NCI-H446 treated with DMSO at 0.1 percent for 48 hours (cell line): ENCODE measurements at places on chromosomes 4 and X.

GRCh38 chrX:118839334-118839958, 15.8 kb downstream of the ZCCHC12 start:
- DNase-seq: no peak

DNA sequence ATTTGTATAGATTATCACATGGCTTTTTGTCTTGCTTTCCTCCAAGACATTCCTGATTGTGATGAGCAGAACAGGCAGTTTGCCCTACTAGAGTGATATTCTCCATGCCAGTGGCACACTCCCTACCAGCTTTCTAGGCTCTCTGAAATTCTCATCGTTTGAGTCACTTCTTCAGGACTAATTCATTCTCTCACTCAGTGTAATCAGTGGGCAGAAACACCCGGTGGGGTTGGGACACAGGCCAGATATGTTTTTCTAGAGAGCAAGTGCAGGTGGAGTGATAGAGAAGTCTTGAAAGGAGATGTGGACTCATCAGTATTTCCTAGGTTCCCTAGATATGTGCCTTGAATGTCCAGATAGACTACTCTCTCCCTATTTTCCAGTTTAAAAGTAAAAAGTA, 13.1 kb downstream of the RAB33A start:
- DNase-seq: no peak

- no peak for DNase-seq
Observed at GRCh38 chr4:127997534-127998388, 32.6 kb downstream of the ABHD18 start.

DNA sequence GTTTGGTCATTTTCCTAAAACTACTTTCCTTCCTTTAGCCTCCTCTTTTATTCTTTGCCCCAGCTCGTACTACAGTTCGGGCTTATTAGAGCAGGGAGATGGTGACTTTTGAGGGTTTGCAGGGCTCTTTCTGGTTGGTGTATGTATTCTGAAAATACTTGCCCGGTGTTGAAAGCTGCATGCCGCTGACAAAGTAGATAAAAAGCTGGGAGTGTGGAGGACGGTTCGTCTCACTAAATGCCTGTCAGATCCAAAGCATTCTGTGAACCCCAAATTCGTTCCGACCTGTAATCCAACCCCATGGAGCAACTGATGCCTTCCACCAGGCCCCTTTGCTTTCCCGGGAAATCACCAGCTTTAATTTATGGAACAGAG, 19.2 kb downstream of the TRIM2 start:
- DNase-seq: no peak

DNA sequence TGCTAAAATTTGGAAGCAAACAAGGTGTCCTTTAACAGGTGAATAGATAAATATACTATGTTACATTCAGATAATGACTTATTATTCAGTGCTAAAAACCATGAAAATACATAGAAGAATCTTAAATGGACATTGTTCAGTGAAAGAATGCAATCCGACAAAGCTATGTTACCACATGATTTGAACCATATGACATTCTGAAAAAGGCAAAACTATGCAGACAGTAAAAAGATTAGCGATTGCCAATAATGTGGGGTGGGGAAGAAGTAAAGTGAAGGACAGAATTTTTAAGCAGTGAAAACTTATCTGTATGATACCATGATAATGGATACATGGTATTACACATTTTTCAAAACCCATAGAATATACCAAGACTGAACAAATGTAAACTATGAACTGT, 926.9 kb downstream of the FAT4 start:
- no peak for DNase-seq

GRCh38 chr4:114225436-114225835, 246.0 kb upstream of the ARSJ start:
- DNase-seq: no peak

DNA sequence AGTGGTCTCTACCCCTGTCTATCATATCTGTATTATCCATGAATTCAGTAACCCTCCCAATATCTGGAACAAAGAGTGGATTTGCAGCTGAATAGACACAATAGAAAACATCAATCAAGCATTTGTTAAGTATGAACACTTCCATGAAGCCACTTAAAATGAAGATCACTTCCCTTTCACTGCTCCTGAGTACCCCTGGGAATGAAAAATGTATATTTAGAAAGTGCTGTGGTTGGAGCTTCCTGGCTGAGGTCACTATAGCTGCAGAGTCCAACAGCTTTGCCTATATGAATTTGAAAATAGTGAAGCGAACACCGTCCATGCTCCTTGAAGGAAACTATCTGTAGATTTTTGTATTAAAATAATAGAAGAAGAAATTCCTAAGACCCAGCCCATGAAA, 227.0 kb downstream of the DTHD1 start:
- no peak for DNase-seq

DNA sequence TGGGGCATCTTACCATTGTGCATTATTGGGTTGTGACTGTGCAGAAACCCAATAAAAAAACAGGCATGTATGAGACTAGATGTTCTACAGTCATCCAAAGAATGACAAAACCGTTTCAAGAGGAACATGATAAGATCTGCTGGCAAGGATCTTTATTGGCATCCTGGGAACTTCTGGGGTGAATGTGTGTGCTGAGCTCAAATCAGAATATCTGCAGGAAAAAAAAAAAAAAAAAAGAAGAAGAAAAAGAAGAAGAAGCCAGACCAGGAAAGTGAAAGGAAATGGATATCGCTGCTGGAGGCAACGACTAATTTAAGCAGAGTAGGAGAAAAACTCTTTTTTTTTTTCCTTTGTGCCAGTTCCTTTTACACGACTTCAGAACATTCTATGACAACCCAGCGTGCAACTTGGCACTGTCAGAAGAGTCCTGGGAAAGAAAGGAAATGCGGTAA, 484.2 kb upstream of the BOD1L1 start:
- DNase-seq: no peak

DNA sequence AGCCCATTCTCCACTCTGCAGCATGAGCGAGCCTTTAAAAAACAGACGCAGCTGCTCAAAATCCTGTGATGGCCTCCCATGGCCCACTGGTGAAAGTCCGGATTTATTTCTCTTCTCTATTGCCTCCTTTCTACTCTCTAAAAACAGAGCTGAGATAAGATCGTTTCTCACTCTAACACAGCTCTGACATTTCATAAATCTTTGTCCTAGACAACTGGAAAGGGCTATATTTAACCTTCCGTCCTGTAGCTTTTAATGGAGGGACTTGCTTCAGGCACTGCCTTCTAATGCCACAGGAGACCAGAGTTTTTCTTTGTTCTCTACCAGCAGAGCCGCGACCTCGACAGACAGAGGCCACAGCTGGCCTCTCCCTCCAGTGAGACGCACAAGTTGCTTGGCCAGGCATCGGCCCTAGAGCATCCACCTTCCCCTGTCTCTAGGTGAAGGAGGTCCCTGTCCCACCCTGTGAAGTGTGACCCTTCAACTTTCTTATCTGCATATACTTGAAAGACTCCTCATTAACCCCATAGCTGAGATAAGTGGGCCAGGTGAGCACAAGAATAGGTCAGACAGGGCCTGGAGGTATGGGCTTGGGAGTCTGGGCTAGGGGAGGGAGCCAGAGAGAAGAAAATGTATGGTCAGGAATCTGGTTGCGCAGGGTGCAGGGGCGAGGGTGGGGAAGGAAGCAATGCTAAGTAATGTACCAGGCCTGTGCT, 50.0 kb downstream of the RTL5 start:
- DNase-seq: no peak

GRCh38 chr4:152138451-152138850, 377.6 kb upstream of the GATB start:
- DNase-seq: no peak

DNA sequence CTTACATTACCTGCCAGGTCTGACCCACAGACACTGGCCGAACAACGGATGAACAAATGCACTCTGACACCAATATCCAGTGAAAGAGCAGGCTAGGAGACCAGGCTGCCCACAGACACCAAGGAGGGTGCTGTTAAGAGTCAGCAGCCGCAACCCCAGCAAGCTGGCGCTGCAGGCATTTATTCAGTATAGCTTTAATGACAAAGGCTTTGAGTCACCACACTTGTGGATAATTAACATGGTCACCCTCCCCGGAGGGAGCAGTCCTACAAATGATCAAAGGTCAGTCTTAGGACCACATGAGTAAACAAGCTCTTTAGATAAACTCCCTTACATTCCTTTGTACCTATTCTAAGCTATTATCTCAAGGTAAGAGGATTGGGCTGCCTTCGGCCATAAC, 368.5 kb upstream of the GRID2 start:
- no peak for DNase-seq

- DNase-seq: no peak
Observed at GRCh38 chrX:15956681-15957080, 102.1 kb upstream of the AP1S2 start.

DNA sequence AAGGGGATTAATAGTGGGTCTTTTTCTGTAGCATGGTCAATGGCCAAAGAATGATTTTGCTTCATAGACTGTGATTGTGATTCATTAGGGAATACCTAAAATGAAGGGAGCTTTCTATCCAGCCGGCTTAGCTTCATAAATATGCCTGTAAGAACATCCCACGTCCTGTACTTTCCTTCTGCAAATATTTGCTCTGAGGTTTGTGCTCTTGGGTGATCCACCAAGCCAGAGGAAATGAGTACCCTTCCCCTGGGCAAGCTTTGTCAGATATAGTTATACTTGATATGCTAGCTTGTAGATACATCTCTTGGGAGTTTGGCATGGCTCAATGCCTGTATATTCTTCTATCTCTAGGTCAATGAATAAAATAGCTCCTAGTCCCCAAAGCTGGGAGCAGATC, 28.2 kb upstream of the SPARCL1 start:
- DNase-seq: no peak

- DNase-seq: no peak
Observed at GRCh38 chr4:88413801-88414200, 35.1 kb downstream of the HERC6 start.

DNA sequence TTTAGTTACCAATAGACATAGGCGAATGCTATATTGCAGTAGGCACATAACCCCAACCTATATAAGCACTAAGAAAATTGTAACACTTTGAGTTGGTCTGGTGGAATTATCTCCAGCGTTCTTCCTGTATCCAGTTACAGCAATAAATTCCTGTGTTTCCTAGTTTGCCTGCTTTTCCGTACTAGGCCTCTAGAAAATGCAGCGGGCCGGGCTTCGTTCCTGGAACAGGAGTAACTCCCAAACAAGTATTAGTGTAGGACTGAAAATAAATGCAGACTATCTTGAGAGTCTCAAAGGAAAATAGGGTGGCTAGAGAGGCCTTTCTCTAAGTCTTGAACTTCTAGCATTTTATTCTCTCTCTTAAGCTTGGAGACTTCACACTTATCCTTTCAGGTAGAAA, 159.8 kb downstream of the OR13H1 start:
- DNase-seq: no peak

DNA sequence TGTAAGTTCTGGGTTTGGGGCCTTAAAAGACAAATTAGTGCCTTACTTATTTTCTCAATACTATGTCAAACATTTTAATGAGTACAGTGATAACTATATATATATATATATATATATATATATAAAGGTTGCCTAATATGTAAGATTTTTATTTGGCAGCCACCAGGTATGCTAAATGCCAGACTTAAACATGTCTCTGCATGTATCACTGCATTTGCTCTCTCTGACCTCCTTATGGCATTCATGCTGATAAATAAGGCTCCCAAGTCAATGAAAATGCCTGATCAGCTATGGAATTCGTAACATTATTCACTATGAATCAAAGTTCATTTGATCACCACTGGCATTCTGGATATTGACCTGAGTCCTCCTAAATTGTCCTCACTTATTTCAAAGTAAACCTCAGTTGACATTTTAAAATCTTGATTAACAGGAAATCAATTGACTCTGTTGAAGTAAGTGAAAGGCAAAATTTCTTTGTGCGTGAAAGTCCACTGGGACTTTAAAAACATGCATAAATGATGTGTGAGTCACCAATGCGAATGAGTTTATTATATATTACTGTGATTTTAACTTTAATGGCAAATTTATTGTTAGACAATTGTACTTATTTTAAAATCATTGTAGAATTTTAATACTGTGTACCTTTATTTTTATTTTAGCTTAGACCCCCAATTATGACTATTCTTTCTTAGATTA, 29.2 kb upstream of the AREG start:
- DNase-seq: no peak

DNA sequence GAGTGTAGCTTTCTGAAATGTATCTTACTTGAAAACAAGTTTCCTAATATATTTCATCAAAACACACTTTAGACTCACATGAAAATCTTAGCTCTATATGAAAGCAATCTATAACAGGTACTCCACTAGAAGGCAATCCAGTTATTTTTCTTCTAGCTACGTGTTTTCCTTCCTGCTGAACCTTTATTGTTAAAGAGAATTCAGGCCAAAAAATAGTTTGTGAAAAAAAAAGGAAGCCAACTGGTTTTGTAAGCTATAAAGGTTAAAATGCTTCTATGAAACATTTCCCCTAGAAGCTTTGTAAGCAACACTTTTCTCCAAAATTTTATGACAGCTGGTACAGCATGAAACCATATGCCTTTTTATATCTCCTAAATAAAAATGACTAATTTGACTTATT, 304.7 kb upstream of the DIAPH2 start:
- DNase-seq: peak; percentile 51

GRCh38 chr4:57154191-57154590, 44.0 kb upstream of the IGFBP7 start:
- no peak for DNase-seq

GRCh38 chr4:64911846-64912245, 502.6 kb upstream of the TECRL start:
- DNase-seq: no peak

GRCh38 chr4:75948822-75949444, 8.1 kb upstream of the NAAA start:
- DNase-seq: no peak

DNA sequence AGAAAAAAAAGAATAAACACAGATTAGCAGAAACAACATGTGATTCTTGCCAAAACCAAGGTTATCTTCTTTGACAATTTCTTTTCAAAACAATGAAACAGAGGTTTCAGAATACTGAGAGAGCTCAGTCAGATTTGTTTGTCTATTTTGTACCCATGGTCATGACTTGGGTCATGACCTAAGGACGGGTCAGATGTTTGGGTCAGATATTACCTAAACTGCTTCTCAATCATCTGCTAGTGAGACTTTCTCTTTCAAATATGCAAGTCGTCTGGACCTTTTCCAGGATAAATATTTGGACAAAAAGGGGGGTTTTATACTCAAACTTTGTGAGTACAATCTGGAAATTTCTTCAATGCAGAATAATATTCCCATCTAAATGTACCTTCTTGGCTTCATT, 148.3 kb upstream of the USP38 start:
- DNase-seq: no peak
